Dermis blood vessel endothelial cell (primary cell): ENCODE measurements at places on chromosomes 3 and 15. TPM values are rescaled to one million over a fixed set of nuclear protein-coding genes. Genes with fewer than 3 reads are reported as not detected.

DNA sequence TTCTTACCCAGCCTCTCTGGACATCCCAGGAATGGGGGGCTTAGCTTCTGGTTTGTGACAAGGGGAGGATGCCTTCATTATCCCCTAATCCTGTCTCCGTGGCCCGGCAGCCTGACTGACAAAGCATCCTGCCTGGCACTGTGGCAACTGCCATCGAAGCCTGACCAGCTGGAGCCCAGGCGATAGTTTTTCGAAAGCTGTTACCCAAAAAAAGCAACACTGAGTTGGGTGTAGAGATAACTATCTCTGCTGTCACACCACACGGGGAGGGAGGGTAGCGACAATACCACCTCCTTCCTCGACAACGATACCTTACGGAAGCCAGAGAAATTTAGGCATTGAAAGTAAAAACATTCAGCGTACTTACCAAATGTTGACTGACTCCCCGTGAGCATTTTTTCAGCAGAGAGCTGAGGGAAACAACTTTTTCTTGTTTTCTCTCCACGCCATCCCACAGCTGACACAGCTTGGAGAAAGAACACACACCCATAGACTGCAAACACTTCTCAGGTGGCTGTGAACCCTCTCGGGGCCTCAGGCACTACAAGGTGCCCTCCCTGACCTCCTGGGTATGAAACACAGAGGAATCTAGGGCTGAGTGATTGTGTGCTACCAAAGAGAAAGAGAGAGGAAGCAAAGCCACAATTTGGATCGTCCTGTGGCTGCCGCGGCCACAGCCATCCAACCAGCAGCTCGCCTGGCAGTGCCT lies 361.9 kb upstream of the ICE2 start:
- DNase-seq, result no peak

The FEZF2 gene
- total RNA-seq, result not detected in 2 replicates

The FMN1 gene
- 0.09 and 0.17 TPM in 2 replicates for total RNA-seq

DNA sequence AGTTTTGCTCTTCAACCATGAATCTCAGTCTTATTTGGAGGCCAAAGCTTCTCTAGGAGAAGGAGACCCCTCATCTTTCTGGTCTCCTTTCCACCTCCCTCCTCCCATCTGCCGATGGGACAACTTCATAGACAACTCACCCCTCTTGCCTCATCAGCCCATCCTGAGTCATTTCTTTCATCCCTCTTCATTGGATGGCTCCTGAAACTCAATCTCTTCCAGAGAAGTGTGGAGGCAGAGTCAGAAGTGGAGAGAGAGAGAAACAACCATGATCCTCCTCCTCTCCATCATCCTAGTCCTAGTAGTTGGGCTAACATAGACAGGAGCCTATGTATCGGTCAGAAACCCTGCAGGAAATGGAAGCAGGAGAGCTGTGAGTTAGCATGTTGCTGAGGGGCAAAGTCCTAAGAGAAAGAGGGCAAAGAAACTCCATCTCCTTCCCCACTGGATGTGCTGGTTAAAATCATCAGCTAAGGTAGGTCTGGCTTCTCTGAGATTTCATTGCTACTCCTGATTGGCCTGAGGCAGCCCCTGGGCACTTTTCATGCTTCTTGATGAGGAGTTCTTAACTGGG lies 21.3 kb upstream of the HCN4 start:
- DNase-seq, result no peak

The CBLB gene
- total RNA-seq, result 27.7 and 28.7 TPM in 2 replicates

The SLC9A9 gene
- total RNA-seq, result 3.2 and 3.6 TPM in 2 replicates

DNA sequence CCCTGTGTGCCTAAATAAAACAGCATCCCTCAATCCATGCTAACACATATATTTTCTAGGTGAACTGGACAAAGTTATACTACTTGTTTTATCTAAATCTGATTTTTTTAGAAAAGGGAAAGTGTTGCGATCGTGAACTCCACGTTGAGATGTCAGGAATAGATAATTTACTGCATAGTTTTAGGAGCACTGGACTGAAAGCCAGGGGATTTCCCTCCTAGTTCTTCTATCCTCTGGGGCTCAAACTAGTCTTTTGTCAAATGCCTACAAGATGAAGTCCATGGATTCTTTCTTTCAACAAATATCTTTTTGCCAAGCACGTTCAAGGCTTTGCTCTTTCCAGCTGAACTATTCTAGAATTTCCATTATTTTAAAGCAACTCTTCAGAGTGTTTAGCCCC lies 617 bp upstream of the HPS3 start:
- peak; percentile 4 for DNase-seq

- no peak for DNase-seq
Measured at GRCh38 chr15:47366884-47367283, 350.4 kb upstream of the SEMA6D start.

DNA sequence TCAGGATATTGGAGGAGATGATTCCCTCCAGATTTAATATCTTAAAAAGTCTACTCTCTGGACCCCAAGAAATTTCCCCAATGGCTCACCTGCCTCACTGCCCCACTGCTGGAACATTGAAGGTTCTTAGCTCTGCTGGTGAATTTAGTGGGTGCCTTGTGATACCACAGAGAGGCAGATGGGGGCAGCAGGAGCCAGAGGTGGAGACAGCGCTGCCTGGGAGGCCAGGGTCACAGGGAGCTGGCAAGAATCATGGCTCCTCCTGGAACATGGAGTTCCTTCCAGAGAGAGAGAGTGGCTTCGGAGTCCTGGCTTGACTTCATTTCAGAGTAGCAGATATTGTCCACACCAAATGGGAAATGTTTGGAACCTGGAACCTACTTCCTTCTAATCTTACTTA lies 263.5 kb upstream of the CFAP20DC start:
- no peak for DNase-seq

- peak; percentile 30 for DNase-seq
Measured at GRCh38 chr3:190581041-190581541, 67.2 kb downstream of the IL1RAP start.

The ZNF660 gene
- total RNA-seq, result 0.79 and 2.2 TPM in 2 replicates

GRCh38 chr3:74614107-74614967 lies at the start of gene CNTN3:
CNTN3 (minus strand) TSS chr3:74614659; CDS start chr3:74521112, 93,547 bp downstream.
- DNase-seq, result no peak

The CAV3 gene
- not detected in 2 replicates for total RNA-seq

The JAGN1 gene
- 31.6 and 39.5 TPM in 2 replicates for total RNA-seq

DNA sequence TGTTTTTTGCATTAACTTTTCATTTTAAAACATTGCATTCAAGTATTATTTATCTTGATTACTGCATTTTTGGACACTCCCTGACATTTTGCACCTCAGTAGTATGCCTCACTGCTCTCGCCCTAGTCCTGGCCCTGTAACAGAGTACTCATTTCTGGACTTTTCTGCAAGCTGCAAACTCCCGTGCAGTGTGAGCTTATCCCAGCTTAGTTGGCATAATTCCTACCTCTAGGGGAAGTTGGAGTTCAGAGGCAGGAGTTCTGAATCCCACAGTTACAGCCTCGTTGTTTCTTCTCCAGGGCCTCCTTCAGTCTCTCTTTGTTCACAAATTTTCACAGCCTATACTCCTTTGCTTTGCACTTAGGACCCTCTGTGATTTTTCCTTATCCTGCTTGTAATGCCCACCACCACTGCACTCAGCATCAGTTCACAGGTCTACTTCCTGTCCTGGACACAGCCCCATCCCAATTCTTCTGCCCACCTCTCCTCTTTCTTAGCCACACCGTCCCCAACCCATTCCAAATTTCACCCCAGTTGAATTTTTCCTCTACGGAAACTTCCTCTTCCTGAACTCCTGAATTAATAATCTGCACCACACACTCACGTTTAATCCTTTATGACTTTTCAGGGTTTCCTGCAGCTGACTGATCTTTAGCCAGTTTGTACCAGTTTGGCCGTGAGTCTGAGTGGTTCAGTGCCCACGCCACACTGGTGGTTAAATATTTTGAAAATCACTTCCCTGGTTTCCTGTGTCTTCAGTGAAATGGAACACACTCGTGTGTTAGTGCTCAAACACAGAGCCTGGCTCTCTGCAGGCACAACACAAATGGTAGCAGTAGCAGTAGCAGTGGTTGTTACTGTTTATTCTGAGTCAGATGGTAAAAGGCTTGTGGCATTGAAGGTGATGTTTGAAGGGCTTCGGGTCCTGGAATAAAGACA lies 6.3 kb upstream of the CTSH start:
- peak; percentile 33 for DNase-seq

- no peak for DNase-seq
Measured at GRCh38 chr15:90697175-90697574, 20.0 kb upstream of the BLM start.

DNA sequence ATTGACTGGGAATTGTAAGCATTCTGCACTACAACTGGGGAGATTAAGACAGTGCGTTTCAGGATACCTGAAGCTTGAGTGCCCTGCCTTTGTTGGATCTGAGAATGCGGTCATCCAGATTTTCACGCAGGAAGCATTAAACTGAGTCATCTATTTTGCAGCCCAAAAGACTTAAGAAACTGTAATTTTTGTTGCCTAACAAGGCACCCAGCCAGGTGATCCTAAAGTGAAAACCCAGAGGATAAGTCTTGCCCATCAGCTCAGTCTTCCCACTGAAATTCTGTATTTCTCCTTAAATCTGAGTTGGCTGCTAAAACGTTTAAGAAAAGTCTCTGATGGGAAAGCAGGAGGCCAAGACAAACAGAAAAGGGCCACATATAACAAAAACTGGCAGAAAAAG lies 242.5 kb upstream of the TMCO5A start:
- DNase-seq, result no peak

The C2CD4A gene
- 1.5 and 2.7 TPM in 2 replicates for total RNA-seq

DNA sequence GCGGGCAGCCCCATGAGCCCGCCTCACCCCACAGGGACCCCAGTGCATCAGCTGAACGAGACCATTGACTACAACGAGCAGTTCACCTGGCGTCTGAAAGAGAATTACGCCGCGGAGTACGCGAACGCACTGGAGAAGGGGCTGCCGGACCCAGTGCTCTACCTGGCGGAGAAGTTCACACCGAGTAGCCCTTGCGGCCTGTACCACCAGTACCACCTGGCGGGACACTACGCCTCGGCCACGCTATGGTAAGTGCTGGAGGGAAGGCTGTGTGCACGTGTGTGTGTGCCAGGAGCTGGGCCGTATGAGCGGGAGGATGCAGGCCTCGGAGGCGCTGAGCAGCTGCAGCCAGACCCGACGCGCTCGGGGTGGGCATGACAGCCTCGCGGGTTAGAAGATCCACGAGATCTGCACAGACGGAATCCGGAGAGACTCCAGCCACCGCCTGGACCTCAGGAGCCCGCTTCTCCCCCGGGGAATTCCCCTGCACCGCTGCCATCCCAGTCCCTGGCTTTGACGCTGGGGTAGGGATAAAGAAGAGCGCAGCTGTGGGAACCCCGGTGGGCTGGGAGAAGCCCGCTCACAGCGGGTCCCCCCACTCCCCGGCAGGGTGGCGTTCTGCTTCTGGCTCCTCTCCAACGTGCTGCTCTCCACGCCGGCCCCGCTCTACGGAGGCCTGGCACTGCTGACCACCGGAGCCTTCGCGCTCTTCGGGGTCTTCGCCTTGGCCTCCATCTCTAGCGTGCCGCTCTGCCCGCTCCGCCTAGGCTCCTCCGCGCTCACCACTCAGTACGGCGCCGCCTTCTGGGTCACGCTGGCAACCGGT lies 2.6 kb downstream of the DUOXA2 start:
- DNase-seq, result no peak

DNA sequence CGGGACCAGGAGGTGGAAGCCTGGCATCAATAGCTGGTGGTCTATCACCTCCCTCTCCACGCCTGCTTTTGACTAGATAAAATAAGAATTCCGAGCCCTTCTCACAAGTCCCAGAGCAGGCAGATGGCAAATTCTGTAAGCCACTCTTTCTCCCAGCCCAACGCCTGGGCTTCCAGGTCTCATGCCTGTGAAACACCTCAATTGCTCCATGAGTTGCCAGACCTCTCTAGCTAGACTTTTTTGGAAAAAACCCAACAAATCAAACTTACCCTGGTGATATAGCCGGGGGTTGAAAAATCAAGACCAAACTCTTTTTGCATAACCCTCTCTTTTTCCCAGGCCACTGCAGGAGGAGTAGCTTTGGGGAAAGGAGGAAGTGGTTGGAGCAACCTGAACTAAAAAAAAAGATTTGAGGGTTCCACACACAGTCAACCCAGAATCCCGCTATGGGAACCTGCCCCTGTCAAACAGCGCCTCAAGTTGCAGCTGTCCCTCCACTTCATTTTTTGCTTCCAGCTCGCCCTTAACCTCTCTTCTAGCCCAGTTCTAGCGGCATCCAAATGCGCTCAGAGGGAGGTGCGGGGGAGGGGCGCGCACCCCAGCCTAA lies 7.0 kb downstream of the BHLHE40 start:
- no peak for DNase-seq

The TMEM45A gene
- 9.0 and 16.1 TPM in 2 replicates for total RNA-seq

GRCh38 chr3:141646760-141647561 lies 91.1 kb upstream of the RNF7 start:
- peak; percentile 80 for DNase-seq

The RAF1 gene
- 69.1 and 96.3 TPM in 2 replicates for total RNA-seq

The WNT5A gene
- 2.0 and 2.6 TPM in 2 replicates for total RNA-seq

DNA sequence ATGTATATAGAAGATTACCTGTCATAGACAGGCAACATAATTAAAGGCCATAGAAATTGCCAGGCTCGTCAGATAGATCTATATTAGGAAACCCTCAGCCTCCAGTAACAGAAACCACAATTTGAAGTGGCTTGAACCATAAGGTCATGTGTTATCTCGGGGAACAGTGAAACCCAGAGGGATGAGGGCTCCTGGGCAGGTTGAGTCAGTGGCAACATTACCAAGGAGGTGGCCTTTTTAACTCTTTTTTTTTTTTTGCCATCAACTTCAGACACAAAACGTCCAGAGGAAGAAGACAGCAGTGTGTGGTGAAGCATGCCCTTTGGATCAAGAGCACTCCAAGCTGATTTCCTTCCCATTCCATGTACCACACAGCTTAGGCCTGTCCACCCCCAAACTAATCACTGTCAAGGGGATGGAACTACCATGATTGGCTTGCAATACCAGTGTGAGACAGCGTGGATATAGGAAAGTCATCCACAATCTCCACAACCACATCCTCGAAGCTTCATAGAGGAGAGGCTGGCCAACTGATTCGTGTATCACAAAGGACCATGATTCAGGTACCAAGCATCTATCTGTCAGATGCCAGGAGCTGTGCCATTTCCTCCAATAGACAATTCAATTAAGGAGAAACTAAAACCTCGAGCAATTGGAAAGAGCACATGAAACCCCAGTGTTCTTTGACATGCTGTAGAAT lies 999 bp upstream of the KIF7 start:
- DNase-seq, result no peak

The SPPL2A gene
- total RNA-seq, result 114 and 173 TPM in 2 replicates

The THSD4 gene
- 34.2 and 38.4 TPM in 2 replicates for total RNA-seq

- DNase-seq, result peak; percentile 89
Measured at GRCh38 chr15:44712346-44713005, 1.2 kb downstream of the B2M start.

GRCh38 chr15:46636206-46636605 lies 1001.4 kb downstream of the SQOR start:
- no peak for DNase-seq

GRCh38 chr3:164417955-164418354 lies 660.3 kb downstream of the SI start:
- no peak for DNase-seq

The TGM5 gene
- not detected in 2 replicates for total RNA-seq
